AML-193 (cell line): ENCODE measurements at places on chromosomes 1 and 21.

DNA sequence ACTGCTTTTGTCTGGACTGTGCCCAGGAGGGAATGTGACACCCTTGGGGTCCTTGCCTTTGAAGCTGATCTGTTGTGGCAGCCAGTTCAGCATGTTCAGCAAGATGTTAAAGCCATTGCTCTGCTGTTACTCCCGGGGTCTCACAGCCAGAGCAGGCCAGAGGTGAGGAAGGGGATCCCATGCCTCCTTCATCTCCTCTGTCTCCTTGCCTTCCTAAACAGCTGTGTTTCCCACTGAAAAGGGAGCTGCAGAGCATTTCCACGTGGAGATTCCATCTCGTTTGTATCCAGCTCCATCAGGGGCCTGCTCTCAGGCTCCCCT lies 135.8 kb upstream of the COL6A1 start:
- DNase-seq = no peak

DNA sequence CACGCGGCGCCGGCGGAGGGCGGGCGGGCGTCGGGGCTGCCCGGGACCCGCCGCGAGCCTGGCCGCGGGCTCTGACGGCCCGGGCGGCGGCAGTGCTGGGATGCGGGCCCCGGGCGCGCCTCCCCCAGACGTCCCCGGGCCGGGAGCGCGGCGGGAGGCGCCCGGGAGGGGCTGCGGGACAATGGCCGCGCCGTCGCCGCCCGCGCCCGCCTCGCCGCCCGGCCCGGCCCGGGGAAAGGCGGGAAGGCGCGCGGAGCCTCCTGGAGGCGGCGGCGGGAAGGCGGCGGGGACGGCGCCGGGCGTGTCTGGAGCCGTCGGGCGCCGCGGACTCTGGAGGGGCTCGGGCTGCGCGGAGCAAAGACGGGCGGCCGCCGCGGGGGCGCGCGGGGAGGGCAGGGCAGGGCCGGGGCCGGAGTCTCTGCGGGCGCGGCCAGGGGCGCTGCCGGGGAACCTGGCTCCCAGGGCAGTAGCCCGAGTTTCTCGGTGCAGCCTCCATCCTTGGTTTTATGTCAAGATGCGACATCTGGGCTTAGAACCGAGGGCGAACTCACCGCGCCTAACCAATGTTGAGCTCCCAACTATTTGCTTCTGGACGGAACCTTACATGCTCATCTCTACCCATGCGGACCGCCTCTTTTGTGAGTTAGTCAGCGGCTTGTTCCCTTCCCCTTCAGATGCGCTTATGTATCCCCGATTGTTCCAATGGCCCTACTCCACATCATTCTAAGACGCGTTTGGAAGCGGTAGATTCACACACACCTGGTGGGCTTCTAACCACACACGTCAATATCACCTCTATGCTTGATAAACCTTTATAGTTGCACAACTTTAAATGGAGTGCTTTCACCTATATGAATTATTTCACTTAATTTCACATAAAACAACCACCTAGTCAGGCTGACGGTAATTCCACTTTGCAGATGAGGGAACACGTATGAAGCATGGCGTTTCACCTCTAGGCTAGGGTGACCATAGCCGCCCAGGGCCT lies 651 bp downstream of the ZBTB8A start:
- DNase-seq = no peak

GRCh38 chr1:155562581-155563376 lies at the start of gene ASH1L:
Gene ASH1L, minus strand, starts transcription at chr1:155562803. Its CDS starts 41,284 bp downstream, at chr1:155521519.
- peak; percentile 82 for DNase-seq

GRCh38 chr21:34590520-34590919 lies 24.4 kb downstream of the RCAN1 start:
- DNase-seq = no peak

DNA sequence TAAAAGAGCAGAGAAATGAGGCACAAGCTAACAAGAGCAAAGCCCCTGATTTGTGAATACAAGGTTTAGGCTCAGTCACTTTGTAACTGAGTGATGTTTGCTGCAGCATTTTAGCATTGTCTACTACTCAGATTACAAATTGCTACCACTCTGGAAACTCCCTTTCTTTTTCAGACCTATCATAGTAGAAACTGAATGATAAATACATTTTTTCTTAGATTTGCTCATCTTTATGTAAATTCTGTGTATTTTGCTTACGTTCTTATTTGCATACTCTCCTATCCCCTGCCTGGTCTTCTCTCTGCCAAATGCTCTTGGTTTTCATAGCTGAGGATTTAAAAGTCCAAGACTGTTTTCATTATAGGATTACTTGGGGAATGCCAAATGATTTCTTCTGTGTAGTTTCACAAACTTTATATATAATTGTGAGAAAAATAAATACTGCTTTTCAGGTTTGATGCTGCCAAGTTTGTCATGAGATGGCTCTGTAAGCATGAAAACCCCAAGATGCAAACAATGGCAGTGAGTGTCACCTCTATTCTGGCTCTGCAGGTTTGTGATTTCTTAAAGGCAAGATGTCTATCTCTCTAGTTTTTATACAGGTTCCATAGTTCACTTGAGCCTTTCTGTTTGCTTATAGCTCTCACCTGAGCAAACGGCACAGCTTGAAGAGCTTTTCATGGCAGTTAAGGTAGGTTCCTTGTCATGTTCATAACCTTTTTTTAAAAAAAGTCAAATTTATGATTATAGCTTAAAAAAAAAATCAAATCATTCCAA lies 24.7 kb downstream of the ZYG11A start:
- DNase-seq = no peak

- no peak for DNase-seq
Observed at GRCh38 chr1:81406292-81406999, 394.3 kb upstream of the ADGRL2 start.
